ENCODE measurements at places on chromosomes 1 and 21.

GRCh38 chr21:32772281-32773047 lies 909 bp upstream of the PAXBP1 start:
- no peak for DNase-seq

DNA sequence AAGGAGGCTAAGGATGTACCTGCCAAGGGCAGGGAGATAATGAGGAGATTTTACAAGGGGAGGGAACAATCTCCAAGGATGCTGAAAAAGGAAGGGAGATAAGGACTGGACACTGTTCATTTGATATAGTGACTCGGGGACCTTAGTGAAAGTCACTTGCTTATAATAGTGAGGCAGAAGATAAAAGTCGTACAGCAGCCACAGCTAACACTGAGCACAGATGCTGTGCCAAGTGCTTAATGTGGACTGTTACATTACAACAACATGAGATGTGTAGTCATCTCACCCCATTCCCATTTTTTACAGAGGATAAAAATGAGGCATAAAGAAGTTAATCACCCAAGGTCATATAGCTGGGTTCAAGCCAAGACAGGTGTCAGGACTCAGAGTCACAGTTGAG lies 181.9 kb downstream of the FGGY start:
- DNase-seq, result no peak

DNA sequence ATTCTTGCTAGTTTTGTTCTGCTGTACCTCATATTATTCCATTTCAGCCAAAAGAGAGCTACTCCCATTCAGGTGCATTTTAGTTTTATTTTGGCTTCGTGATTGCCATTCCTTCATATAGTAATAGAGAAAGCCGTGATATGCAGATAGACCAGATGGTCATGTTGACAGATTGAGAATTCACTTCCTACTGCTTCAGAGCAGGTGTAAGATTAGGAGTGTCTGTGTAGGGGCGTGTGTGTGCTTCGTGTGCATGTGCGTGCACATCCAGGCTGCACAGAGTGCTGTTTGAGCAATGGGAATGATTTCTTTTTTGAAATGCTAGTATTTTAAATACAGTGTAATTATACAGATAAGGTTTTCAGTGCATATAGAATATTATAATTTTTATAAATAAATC lies 10.3 kb downstream of the NFIA start:
- DNase-seq, result no peak

GRCh38 chr1:32775640-32776337 lies 41.4 kb downstream of the YARS1 start:
- DNase-seq, result no peak

DNA sequence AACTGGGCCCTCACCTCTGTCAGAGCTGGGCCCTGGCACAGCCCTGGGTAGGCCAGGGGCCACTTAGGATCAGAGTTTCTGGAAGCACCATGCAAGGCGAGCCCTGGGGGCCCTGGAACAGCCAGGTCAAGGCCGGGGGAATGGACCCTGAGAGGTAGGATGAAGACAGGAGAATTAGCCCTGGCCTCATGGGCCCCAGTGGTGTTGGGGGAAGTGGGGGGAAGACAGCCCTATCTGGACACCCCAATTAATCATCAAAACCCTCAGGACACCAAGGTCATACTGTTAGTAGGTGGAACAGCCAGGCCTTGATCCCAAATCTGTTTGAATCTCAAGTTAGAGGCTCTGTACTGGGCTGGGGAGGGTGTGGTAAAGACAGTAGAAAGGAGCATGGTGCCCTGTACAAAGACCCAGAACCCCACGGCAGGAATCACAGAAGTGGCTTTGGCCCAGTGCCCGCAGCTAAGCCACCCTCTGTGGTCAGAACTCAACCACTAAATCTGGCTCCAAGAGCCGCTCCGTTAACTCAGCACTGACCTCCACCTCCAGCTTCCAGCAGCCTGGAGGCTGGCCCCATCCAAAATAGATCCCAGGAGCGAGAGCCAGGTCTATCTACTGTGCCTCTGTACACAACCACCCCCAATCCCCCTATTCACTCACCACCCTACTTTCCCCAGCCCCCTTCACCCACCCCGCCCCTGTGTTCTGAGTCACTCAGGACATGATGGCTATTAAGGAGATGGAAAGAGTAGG lies 14.0 kb upstream of the TRIM63 start:
- DNase-seq, result no peak
